Fibroblast of upper back skin (primary cell): ENCODE measurements at places on chromosomes 13 and 19.

- no peak for DNase-seq
Measured at GRCh38 chr19:55566823-55567222, 13.8 kb downstream of the ZNF579 start.

GRCh38 chr19:16607819-16608218 is 20.2 kb downstream of the MED26 start:
- no peak for DNase-seq

DNA sequence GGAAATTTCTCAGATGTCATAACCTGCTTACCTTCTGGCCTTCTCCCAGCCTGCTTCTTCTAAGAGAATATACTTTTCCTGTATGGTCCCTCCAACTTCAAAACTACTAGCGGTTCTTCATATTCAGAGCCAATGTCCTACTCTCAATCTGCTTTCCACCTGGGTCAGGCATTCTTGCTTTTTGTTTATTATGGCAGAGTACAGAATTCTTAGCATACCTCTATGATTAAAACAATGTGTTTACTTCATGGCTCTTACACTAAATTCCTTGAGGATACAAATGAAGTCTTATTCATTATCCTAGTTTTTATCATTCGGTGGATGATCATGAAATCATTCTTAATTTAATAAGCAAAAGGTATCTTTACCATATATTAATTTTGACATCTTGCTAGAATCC is 484.2 kb upstream of the SLITRK1 start:
- DNase-seq = peak; percentile 77

- DNase-seq = peak; percentile 31
Measured at GRCh38 chr19:7970716-7971448, 27.4 kb upstream of the TIMM44 start.

GRCh38 chr19:49542446-49542845 is 14.6 kb downstream of the RCN3 start:
- no peak for DNase-seq

DNA sequence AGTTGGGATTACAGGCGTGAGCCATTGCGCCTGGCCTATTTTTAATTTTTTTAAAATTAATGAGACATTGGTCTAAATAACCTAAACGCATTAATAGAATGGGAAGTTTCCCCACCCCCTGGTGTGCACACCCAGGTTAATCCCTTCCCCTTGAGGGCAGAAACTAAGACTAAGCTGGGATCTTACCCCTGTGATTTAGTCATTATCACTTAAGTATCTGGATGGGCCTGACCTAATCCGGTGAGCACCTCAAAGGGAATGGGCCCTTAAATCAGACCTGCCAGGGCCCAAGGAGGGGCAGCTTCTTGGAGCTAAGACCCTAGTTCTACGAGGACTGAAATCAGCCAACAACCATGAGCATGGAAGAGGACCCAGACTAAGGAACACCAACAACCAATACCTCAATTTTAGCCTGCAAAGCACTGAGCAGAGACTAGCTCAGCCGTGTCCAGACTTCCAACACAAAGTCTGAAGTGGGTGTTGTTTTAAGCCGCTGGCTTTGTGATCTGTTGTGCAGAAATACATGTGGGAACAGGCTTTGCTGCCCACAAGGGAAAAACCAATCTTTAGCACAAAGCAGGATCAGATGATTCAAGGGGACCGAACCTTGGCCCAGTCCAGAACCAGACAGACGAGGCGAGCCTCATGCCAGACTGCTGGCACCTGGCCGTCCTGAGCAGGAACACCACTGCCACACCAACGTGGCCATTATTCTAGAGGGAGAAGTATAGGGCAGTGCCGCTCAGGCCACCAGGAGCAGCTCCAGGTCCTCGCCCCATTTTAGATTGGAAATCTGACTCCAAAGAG is 7.1 kb downstream of the UBE2S start:
- no peak for DNase-seq

GRCh38 chr19:49064768-49065611 is at the start of gene NTF4:
Gene NTF4 (minus strand): TSS chr19:49064818. CDS start chr19:49061997, 2,821 bp downstream.
- DNase-seq = peak; percentile 33

- DNase-seq = peak; percentile 88
Measured at GRCh38 chr13:98476538-98476966, 100.4 kb downstream of the STK24 start.

DNA sequence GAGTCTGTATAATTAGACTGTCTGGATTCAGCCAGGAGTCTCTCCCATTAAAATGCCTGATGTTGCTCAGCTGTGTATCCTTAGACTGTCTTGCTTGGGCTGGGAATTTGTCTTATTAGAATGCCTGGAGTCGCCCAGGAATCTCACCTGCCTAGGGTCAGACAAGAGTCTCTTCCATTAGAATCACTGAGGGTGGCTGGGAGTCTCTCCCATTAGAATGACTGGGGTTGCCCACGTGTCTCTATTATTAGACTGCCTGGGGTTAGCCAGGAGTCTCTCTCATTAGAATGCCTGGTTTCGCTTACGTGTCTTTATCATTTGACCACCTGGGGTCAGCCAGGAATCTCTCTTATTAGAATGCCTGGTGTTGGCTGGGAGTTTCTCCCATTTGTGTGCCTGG is 1450.0 kb downstream of the UQCRFS1 start:
- DNase-seq = no peak

- no peak for DNase-seq
Measured at GRCh38 chr13:62629618-62630017, 1214.0 kb upstream of the PCDH20 start.

GRCh38 chr19:56594783-56595547 is at the start of gene ZNF71:
Gene ZNF71 (plus strand): TSS chr19:56595302. CDS start chr19:56601559, 6,257 bp downstream.
- peak; percentile 85 for DNase-seq

DNA sequence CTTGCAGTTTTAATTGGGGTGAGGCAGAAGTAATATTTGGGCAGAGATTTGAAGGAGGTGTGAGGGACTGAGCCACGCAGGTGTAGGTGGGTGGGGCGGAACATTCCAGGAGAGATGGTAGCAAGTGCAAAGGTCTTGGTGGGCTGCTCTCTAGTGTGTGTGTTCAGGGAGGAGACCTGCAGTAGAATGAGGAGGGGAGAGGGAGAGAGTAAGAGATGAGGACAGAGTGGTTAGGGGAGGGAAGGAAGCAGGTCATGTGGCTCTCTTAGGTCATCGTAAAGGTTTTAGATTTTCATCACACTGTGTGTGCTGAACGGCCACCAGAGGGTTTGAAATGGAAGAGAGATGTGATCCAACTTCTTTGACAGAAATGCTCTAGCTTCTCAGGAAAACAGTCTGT is 33.5 kb downstream of the WASF3 start:
- DNase-seq = no peak

DNA sequence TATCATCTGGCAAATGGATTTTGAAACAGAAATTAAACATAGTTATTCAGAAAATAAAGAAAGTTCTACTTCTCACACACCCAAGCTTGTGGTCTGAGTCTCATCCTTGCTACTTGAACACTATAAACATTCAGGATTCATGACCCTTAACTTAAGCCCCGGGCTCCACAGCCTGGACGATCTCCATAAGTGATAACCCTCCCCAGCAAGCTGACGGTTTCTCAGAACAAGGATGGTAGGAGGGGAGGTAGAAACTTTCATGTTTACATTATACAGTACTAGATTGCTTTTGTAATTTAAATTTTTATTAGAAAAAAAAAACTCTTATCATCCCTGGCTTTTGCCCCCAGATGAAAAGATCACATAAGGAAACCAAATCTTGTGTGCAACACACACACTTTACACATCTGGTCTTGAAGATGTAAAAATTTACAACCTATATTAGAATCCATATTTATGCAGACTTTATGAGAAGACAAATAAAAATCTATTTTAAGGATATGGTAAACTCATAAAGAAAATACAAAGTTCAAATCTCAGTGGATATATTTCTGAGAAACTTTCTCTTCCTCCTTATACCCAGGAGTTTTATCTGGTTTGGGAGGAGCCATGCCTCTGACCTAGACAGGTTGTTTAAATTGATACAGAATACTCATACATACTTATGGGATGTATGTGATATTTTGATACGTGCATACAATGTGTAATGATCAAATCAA is 20.0 kb upstream of the ATP12A start:
- DNase-seq = no peak

DNA sequence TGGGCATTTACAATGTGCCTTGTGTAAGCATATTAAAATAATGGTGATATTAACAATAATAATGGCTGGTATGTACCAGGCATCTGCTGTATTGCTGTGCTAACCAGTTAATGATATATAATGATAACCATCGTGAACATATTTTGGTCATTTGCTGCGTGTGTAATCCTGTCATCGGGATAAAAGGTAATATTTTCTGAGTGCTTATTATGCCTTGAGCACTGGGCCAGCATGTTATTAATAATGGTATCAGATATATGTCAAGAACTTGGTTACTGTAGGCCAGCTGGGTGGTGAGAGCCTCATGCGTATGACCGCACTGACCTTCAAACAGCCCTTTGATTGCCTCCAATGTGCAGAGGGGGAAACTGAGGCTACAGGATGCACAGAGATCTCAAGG is 22.2 kb upstream of the FXYD3 start:
- no peak for DNase-seq

GRCh38 chr19:33047422-33047821 is 17.3 kb downstream of the RHPN2 start:
- DNase-seq = no peak
